ENCODE measurements at places on chromosomes 11 and 22.

DNA sequence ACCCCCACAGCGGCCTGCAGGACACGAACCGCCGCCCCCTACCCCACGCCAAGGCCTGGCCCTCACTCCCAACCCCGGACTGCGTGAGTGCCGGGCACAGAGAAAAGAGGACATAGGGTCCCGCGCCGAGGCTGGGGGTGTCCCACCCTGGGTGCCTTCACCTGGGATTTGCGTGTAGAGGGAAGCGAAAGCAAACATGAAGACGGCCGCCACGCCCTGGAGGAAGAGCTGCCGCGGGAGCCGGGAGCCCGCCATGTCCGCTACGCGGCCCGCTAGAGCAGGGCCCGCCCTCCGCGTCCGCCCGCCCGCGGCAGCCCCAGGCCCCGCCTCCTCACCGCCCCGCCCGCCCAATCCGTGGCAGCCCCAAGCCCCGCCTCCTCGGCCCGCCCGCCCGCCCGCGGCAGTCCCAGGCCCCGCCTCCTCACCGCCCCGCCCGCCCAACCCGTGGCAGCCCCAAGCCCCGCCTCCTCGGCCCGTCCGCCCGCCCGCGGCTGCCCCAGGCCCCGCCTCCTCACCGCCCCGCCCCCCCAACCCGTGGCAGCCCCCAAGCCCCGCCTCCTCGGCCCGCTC is at the start of gene LMF2:
Gene LMF2, minus strand, starts transcription at position 282 of the 570 bp plus-strand sequence. Its CDS starts 27 bp downstream, at position 255.
- peak; percentile 89 for DNase-seq

DNA sequence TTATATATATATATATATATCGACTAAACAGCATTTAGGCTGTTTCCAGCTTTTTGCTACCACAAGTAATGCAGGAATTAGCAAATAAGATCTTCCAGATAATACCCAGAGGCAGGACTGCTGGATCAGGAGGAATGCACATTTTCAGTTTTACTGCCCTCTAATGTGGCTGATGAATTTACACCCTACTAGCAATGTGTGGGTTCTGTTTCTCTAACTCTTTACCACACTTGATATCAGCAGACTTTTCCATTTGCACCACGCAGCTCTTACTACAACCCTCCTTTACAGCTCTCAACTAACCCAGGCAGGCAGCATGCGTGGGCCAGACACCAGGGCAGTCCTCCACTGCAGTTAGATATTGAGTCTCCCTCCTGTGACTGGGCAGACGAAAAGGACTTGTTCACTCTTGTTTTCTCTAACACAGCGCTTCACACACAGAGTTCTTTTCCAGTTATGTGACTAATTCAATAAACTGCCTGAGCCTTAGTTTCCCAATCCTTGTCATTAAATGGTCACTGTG is 67.7 kb downstream of the IGLL5 start:
- DNase-seq: no peak

GRCh38 chr22:27786291-27786932 is 15.1 kb downstream of the MN1 start:
- no peak for DNase-seq

GRCh38 chr11:12569499-12570425 is 104.5 kb upstream of the TEAD1 start:
- no peak for DNase-seq

DNA sequence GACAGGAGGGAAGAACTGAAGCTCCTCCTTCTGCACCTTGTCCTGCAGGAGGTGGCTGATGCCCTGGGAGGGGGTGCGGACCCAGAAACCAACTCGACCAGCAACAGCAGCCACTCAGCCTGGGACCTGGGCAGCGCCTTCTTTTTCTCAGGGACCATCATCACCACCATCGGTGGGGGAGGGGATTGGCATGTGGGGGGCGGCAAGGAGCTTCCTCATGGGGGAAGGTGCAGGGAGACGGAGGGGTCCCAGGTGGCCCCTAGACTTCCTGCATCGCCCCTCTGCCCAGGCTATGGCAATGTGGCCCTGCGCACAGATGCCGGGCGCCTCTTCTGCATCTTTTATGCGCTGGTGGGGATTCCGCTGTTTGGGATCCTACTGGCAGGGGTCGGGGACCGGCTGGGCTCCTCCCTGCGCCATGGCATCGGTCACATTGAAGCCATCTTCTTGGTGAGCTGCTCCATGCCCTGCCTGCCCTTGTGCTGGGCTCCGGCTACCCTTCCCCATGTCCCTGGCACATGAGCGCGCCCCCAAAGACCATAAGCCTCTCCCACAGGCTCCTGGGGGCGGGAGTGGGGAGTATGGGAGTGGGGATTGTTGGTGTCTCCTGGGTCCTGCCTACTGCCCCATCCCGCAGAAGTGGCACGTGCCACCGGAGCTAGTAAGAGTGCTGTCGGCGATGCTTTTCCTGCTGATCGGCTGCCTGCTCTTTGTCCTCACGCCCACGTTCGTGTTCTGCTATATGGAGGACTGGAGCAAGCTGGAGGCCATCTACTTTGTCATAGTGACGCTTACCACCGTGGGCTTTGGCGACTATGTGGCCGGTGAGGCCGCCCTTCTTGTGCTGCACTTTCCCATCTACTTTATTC is 3.1 kb upstream of the CATSPERZ start:
- no peak for DNase-seq

- DNase-seq: no peak
Observed at GRCh38 chr11:69414773-69415187, 66.7 kb upstream of the LINC01488 start.

DNA sequence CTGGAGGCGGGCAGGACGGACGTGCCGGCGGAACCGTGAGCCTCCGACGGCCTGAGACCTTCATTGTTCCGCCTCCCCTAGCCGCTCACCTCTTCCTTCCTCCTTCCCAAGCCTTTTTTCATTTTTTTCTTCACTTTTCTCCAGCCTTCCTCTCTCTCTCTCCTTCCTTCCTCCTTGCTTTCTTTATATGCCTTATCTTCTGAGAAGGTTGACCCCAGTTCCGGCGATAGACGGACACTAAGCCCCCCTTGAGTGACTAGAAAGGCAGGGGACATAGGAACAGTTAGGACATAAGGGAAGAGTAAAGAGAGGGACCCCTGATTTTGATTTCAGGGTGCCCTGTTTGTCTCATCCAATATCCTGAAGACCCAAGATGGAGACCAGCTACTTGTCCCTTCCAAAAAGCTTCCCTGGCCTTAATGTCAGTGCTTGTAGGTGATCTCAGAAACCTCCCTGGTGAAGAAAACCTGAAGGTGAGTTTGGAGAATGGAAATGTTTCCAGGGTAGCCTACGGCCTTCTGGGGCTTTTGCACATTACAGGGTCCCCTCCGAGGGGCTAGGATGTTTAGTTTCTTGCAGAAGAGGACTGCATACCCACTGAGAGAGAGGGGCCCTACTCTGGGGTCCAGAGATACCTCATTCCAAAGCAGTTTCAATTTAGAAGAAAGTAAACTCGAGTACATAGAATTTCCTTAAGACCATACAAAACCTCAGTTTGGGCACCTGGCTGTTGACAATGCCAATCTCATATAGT is 3.5 kb downstream of the ADM start:
- no peak for DNase-seq

DNA sequence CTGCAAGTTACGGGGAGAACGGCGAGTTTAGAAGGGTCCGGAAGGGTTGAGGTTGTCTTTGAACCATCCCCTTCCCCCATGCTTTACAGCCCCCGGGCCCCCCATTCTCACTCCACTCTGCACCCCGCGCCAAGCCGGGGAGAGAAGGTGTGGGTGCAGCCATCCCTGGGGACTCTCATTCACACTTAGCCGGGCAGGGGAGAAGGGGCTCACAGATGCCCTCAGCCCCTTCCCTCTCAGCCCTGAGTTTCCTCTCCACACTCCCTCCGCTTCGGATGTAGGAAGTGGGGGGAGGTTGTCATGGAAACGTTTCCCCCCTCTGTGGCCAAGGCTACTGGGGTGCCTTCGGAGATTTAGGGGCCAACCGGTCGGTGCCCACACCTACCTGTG is 334 bp downstream of the CADM1 start:
- no peak for DNase-seq

DNA sequence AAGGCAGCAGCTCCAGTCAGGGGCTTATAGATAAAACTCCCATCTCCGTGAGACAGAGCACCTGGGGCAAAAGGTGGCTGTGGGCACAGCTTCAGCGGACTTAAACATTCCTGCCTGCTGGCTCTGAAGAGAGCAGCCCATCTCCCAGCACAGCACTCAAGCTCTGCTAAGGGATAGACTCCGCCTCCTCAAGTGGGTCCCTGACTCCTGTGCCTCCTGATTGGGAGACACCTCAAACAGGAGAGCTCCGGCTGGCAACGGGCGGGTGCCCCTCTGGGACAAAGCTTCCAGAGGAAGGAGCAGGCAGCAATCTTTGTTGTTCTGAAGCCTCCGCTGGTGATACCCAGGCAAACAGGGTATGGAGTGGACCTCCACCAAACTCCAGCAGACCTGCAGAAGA is 279.4 kb downstream of the LARGE1 start:
- DNase-seq: no peak

DNA sequence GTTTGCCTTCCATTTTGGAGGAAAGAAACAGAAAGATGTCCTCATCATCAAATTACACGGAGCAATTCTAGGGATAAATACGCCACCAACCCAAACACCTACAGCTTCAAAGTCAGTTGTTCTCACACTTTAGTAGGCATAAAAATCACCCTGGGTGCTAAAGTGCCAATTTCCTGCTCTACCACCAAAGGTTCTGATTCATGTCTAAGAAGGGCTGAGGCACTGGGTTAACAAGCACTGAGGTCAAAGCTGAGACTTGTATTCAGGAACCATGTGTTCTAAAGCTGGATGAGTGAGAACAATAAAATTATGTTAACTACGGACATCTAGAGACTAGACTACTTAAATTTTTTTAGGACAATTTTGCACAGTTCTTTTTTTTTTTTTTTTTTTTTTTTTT is 127.6 kb downstream of the MPPED2 start:
- DNase-seq: no peak

GRCh38 chr22:45317551-45318167 is 7.9 kb downstream of the FAM118A start:
- no peak for DNase-seq

GRCh38 chr11:105673089-105673488 is 63.2 kb downstream of the GRIA4 start:
- DNase-seq: no peak

GRCh38 chr22:44664149-44664548 is 37.9 kb upstream of the PRR5 start:
- DNase-seq: no peak

- no peak for DNase-seq
Observed at GRCh38 chr11:61526229-61526628, 17.7 kb downstream of the LRRC10B start.

DNA sequence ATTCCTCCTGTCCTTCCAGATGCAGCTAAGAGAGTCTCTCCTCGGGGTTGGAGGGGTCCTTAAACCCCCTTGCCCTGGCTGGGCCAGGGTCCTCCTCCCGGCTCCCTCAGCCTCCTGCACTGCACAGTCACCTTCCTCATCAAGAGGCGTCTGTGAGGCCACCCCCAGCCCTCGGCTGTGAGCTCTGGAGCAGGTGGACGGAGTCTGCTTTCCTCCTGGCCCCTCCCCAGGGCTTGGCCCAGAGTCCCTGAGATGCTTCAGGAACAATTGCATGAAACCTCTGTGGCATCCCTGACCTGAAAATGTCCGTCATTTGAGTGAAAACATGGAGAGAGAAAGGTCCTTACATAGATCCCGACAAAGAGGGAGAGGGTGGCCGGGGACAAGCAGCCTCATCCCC is 6.7 kb upstream of the FGF3 start:
- no peak for DNase-seq

DNA sequence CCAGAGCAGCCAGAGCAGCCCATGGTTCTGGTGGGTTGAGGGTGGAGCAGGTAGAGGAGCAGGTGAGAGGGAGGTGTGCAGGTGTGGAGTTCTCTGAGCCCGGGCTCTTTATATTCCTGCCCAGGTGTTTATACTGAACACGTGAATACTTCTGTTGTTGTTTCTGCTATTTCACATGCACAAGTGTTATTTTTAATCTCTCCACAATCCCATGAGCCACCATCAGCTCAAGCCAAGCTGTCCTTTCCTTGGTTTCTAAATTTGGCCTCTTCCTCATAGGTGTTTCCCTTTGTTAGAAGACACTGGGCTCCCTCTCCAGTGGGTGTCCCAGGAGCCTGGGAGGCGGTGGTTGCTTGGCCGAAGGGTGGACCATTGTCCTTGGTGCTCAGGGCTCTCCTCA is at the start of gene KRTAP5-3:
Gene KRTAP5-3, minus strand, starts transcription at position 101 of the 400 bp plus-strand sequence. Its CDS starts 78 bp downstream, at position 23.
- DNase-seq: no peak

GRCh38 chr22:49455595-49455994 is 372.1 kb downstream of the BRD1 start:
- no peak for DNase-seq

DNA sequence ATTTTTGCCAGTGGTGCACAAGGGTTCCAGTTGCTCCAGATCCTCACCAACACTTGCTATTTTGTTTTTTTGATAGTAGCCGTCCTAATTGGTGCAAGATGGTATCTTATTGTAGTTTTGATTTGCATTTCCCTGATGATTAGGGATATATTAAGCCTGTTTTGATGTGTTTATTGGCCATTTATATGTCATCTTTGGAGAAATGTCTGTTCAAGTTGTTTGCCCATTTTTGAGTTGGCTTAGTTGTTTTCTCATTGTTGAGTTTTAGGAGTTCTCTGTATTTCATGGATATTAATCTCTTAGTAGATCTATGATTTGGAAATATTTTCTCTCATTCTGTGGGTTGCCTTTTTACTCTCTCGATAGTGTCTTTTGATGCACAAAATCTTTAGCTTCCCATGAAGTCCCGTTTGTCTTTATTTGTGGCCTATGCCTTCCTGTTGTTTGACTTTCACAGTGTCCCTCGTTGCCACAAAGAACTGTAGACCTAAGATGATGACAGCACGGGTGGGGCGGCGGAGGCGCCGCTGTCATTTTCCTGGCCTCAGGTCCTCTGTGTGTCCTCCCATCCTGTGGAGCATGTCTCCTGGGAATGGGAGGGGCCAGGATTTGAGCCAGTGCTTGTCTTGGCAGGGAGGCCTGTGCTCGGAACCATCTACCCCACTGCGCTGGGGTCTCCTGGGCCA is 33.5 kb downstream of the LRP5 start:
- DNase-seq: no peak

- DNase-seq: no peak
Observed at GRCh38 chr11:126146454-126147192, 64.8 kb downstream of the RPUSD4 start.

GRCh38 chr11:99973993-99974392 is 713.1 kb upstream of the ARHGAP42 start:
- DNase-seq: no peak

DNA sequence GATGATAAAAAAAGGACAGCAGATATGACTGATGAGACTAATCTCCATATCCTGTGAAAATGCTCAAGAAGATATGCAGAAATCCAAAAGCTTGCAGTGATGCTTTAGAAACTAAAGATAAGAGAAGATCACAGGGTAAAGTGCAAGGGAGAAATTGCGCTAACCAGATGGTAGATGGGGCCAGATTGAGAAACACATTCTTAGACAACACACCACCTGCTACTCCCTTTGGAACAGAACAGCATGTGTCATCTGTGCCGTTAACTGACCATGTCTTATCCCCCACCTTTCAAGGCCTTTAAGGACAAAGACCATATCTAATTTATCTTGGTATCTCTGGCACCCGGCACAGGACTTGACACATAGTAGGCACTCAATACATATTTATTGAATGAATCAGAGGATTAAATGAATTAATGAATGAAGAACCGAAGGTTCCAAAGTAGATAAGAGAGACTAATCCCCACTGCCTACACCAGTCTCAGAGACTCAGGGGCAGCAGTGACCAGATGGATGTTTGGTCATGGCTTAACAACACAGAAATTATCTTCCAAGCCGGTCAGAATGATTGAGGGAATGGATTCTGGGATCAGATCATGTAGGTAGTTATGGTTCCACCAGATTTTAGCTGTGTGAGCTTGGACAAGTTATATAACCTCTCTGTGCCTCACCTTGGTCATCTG is 12.3 kb upstream of the P2RY2 start:
- DNase-seq: no peak

- no peak for DNase-seq
Observed at GRCh38 chr11:56968524-56968923, 20.2 kb upstream of the OR5AK2 start.
